ENCODE measurements at places on chromosomes 13 and 19.
A peak's percentile ranks its signal among the peaks of the same experiment; 100 is the strongest.

DNA sequence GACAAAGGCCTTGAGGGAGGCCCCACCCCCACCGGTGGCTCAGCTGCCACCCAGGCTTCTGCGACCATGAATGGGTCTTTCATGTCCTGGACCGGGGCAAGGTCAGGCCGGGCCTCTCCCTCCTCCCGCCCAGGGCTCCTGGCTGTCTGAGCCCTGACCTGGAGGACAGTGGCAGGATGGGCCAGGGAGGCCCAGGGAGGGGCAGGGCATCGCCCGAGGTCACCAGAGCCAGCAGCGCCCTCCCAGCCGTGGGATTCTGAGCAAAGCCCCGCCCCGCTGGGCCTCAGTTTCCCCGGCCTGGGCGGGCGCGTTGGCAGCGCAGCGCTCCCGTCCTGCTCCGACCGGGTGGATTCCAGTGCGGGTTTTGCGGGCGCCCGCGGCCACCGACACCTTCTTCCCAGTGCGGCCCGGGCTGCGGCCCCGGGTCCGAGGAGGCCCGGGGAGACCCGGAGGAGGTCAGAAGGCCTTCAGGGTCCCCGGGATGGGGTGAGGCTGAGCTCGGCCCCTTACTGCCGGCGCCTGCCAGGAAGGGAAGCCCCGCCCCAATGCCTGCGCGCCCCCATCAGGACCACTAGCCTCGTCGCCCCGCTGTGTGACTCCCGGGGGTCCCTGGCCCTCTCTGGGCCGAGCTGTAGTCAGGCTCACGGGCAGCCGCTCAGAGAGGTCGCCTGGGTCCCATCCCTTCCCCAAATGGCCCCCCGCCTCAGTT lies 24.6 kb upstream of the SEMA6B start:
- no peak for DNase-seq

DNA sequence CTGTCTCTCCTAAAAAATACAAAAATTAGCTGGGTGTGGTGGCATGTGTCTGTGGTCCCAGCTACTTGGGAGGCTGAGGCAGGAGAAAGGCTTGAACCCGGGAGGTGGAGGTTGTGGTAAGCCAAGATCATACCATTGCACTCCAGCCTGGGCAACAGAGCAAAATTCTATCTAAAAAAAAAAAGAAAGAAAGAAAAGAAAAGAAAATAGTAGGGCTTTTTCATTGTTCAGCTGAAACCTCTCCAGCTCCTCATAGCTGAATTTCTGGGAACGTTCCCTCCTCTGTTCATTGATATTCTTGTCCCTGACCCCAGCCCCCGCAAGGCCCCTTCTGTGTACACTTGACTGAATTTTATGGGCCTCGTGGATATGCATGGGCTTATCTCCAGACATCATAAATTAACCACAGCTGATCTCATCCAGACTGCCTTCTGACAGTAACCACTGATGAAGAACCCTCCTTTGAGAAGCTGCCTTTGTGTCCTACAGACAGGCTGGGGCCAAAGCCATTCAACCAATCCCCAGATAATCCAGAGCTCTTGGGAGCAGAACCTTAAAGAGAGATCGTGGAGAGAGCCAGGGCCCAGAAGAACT lies at the start of gene ELSPBP1:
Gene ELSPBP1 (plus strand): TSS at position 424 of the 594 bp plus-strand sequence. CDS start 14,036 bp downstream, outside the sequence.
- DNase-seq, result no peak

- no peak for DNase-seq
Measured at GRCh38 chr13:29561918-29562317, 33.6 kb downstream of the SLC7A1 start.

GRCh38 chr13:79658333-79658975 lies 177.5 kb downstream of the NDFIP2 start:
- DNase-seq, result no peak

DNA sequence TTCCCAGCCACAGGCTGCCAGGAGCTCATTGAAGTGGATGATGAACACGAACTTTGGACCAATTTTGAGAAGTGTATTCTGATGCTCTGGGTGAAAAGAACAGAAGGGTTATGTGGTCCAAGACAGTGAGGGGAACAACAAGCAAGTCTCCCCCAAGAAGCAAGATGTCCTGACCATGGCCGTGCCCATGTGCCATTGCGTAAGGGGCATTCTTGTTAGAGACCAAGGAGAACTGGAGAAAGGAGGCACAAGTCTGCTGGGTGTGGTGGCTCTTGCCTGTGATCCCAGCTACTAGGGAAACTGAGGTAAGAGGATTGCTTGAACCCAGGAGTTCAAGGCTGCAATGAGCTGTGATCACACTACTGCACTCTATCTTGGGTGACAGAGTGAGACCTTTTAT lies 27.0 kb upstream of the UBAC2 start:
- DNase-seq, result no peak

GRCh38 chr19:53333066-53333462 lies 485 bp upstream of the ZNF845 start:
- peak; percentile 59 for DNase-seq

DNA sequence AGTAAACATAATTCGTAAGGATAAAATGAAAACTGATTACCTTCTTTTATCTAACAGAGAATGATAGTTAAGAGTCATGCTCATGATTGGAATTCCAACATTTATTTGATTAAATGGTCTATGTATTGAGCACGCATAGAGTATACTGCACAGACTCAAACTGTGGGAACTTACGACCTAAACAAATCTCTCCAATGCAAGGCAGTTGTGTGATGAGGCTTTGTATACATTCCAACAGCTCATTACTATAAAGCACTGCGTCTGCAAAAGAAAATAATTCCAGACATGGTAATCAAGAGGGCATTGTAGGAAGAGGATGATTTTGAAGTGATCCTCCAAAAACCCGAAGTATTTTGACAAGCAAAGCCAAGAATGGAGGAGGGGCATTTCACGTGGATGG lies 169.5 kb downstream of the NUFIP1 start:
- DNase-seq, result no peak

DNA sequence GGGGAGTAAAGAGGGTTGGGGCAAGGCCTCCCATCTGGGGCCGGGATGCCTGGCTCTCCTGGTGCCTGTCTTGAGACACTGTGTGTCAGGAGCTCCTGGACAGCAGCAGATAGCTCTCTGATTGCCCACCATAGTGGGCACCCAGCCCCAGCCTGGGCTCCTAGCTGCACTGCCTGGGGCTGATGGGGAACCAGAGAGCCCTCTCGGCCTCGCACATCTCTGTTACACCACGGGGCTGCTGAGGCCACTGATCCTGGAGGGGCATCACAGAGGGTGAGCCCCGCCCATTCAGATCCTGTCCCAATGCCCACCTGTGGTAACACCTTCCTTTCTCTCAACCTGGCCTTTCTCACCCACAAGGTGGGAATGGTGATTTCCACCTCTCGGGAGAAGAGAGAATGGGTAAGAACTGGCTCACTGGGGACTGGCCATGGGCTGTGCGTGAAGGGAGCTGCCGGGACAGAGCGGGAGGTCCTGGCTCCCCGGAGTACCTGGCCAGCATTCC lies 135.9 kb downstream of the URI1 start:
- DNase-seq, result no peak

DNA sequence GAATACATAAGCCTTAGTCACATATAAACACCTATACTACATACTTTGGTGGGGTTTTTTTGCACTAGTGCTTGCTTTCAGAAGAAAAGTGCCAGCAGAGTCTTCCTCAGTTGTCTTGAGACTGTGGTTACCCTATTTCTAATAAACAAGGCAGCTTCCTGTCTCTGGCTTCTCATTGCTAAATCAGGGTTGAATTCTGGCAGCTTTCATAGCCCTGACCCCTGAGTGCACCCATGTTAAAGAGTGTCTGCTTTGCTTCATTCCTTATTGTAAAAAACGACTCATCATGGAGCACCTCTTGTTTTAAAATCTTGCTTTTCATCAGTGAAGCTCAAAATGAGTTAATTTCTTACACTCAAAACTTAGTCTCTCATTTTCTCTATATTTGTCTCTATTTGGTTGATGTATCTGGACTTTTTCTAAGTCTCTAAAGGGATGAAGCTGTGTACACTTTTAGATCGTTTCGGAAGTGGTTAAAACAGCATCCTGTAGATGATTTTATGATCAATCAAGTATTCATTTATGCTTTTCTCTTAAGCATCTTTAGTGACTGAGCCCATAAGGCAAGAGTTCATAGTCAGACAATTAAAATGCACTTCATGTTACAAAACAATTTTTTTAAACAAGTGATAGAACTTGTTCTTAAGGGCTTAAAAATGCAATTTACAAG lies 72.1 kb downstream of the KLF12 start:
- DNase-seq, result no peak

DNA sequence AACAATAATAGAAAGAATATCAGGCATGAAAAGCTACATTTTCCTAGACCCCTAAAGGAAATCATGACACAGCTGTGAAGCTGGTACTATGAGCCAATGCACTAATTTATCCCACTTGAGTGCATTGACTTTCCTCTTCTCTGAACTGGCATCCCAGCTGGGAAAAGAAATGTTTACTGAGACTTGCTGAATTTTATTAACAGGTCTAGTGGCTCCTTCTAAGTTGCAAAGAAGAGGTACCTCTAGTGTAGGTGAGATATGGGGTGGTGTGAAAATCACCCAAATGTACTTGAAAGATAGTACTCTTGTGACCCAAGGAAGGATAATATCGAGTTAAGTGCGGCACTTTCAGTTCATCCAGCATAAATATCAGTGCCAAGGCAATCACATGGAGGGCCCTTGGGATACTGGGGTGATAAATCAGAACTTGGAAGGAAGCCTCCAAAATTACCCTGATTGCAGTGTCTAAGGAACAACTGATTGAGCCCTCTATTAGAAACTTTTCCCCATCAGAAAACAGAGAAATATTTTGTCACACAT lies 369.2 kb downstream of the PCDH9 start:
- no peak for DNase-seq

GRCh38 chr13:30415430-30416030 lies 6.8 kb upstream of the UBE2L5 start:
- DNase-seq, result no peak

DNA sequence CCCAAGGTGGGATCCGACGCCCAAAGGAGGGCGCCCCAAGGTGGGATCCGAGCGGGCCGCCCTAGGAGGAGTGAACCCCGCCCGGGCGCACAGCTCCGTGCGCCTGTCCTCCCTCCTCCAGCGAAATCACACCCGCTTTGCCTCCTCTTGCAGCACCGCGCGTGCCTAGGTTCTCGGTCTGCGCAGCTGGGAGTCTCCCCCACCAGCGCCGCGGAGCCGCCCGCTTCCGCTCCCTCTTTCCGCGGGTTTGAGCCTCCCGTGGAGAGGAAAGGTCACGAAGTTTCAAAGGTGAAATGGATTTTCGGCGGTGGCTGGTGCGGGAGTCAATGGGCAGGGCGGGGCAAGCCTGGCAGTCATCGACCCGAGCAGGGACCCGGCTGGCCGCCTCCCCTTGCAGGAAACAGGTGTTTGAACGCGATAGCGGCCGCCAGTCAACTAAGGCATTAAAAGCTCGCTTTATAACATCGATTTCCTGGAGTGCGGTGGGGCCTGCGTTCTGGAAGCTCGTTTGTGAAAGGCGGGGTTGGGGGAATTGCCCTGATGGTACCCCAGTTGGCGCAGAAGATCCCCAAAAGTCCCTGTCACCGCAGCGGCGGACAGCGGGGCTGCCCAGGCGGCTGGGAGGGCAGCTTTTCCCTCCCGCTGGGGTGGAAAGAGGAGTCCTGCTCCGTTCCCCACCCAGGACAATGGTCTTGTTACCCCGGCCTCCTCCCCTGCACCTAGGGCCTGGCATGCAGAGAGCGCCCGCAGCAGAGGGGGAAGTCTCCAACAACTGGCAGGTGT lies 9.0 kb upstream of the SOX1 start:
- no peak for DNase-seq

DNA sequence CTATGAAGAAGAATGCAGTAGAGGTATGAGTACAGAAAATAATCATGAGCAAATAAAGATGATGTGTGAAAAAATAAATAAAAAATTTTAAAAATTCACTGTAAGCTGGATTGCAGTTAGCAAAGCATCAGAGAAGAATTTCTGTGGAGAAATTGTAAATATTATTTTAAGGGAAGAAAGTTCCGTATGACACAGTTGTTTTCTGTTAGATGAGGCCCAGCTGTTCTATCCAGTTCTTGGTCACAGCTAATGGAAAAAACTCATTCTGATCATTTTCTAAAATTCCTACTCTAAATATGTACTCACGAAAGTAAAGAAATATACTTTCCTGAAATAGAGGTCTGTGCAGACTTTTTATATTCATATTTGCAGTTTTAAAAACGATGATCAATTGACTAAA lies 578.8 kb downstream of the DCT start:
- DNase-seq, result no peak

- DNase-seq, result no peak
Measured at GRCh38 chr19:35609851-35610353, 2.6 kb upstream of the HAUS5 start.

GRCh38 chr13:34883396-34883795 lies 58.7 kb upstream of the NBEA start:
- peak; percentile 37 for DNase-seq

DNA sequence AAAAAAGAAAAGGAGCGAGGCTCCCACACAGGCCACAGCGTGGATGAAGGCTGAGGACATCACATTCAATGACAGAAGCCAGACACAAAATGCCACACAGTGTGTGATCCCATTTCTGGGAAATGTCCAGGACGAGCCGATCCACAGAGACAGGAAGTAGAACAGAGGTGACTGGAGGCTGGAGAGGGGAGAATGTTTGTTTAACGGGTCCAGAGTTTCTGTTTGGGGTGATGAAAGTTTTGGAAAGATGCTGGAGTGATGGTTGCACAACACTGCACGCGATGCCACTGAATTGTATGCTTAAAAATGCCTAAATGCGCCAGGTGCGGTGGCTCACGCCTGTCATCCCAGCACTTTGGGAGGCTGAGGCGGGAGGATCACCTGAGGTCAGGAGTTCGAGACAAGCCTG lies 650 bp upstream of the FUT5 start:
- no peak for DNase-seq

DNA sequence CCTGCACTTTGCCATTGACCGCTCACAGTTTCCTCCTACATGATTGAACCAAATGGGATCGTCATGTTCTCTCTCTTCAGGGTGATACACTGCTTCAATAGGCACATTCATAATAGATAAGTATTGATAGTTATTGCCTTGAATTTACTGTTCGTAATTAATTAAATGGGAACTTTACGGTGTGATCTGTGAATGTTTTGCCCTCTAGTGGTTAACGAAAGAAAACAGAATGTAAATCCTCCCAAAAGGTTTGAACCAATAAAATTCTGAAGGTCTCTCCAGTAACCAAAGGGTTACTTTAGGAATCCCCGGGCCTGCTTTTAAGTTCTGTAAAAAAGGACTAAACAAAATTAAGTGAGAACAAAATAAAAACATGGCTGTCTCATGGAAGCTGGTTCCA lies 389.3 kb downstream of the DACH1 start:
- no peak for DNase-seq
